ENCODE measurements at places on chromosomes 1 and 21. TPM values are rescaled to one million over a fixed set of nuclear protein-coding genes. Genes with fewer than 3 reads are reported as not detected.

DNA sequence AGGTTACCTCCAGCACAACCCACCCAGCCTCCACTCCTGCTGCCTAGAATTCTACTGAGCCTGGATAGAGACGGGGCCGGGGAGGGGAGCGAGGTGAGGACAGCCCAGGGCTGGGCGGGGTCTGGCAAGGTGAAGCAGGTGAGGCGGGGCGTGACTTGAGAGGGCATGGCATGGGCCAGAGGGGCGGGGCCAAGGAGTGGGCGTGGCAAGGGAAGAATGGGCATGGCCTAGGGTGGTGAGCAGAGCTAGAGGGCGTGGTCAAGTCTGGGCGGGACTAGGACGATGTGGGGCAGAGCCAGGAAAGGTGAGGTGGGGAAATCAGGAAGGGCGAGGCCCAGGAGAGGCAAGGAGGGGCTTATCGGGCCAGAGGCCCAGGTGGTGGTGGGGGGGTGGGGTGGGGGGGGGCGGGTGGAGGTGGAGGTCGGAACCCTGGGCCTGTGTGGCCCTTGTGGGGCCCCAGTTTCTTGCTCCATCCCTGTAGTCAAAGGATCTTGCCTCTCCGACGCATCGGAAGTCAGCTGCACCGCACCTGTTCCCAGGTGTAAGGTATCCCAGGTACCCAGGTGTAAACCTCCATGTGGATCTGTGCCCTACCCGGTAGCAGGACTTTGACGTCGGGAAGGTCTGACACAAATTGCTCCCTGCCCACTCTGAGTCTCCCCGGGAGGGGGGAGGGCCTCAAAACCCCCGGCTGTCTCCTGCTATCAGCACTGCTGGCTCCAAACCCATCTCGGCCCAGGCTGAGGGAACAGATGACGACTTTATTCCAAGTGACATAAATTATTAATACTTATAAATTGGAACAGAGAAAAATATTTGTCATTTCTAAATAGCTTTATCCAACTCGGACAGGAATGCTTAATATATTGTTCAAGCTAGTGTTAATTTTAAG is 32.9 kb upstream of the UTS2 start:
- DNase-seq, result no peak

- DNase-seq, result no peak
Observed at GRCh38 chr21:43361127-43361492, 65.8 kb downstream of the SIK1 start.

GRCh38 chr21:20882462-20883407 is 115.5 kb upstream of the NCAM2 start:
- peak; percentile 26 for DNase-seq

Gene PCSK9
- 9.1 TPM for polyA plus RNA-seq

Gene SLC45A1
- polyA plus RNA-seq, result 0.81 TPM

Gene YRDC
- 7.0 TPM for polyA plus RNA-seq

Gene PLA2G2F
- not detected for polyA plus RNA-seq

Gene NGF
- 2.5 TPM for polyA plus RNA-seq
